ENCODE measurements at places on chromosomes 12 and 14.

DNA sequence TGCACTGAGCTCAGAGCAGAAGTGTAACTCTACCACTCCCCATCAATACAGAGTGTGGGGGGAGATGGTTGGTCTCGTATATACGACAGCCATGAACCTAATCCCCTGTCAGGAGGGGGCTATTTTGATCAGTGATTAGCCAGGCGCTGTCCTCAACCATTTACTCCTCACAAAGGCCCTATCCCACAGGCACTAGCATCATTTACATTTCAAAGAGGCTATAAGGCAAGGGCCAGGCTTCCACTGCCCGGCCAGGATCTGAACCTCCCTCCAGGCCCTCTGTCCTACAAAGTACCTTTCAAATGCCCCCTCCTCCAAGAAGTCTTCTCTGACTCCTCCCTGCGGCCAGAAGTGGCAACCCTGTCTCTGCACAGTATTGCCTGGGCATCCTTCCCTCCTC, 74.7 kb downstream of the ITPK1 start:
- no peak for DNase-seq

DNA sequence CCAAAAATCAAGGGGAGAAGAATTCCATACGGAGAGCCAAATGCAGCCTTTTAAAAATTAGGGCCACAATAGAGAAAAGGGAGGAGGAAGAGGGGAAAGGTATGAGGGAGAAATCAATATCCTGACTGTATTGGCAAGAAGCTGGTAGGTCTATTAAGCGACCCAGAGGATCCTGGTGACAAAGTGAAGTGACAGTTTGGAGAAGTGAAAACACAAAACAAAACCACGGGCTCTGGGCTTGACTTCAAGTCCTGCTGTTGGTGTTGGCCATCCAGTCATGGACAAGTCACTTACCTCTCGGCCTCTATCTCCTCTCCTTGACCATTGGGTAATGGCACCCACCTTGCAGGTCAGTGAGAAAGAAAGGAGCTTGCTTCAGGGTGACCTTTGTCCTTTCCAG, 47.0 kb upstream of the KCNA5 start:
- no peak for DNase-seq

DNA sequence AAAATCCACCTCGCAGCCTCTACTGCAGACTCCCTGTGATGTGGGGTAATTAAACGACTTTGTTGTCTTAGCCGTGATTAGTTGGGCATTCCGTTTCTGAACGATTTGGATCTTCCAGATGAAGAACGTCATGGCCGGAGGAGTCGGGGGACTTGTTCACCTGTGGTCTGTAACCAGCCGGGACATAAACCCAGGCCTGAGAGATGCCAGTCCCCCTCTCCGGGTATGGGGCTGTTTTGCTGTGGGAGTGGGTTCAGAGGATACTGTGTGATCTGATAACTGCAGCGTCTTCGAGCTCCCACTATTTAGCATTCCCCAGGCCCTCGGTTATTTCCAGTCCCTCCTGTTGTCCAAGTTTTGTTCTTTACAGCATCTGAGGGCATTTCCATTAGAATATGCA, 96.1 kb downstream of the PIWIL1 start:
- DNase-seq = no peak

- no peak for DNase-seq
Observed at GRCh38 chr12:57498571-57498970, 10.7 kb downstream of the MARS1 start.

DNA sequence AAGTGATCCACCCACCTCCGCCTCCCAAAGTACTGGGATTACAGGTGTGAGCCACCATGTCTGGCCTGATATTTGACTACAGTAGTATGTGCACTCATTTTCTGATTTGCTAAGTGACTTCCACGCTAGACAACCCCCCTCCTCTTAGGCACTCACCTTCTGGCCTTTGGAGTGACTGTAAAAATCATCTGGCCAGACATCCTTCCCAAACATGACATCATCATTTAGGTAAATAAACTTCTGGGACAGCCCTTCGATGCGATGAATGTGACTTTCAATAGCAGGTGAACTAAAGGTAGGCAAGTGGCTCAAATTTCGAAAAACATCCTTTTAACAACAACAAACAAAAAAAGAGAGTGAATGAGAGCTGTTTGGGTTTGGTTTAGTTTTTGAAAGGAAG, 30.6 kb upstream of the SYCP3 start:
- DNase-seq = no peak

DNA sequence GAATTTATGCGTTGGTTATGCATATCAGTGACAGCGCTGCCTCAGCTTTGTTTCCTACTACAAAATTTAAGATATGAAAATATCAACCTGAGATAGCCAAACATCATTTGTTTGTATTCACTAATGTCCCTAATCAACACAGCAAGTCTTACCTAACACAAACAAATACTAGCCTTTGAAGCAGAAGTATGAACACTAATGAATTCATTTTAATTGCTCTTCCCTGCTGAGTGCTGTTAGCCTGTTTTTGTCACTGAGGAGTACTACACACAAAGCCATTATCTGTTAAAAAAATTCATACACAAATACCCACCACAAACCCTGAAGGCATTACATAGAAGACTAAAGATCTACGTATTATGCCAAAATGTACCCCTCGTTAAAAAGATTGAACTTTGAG, 150.8 kb downstream of the HELB start:
- DNase-seq = no peak

DNA sequence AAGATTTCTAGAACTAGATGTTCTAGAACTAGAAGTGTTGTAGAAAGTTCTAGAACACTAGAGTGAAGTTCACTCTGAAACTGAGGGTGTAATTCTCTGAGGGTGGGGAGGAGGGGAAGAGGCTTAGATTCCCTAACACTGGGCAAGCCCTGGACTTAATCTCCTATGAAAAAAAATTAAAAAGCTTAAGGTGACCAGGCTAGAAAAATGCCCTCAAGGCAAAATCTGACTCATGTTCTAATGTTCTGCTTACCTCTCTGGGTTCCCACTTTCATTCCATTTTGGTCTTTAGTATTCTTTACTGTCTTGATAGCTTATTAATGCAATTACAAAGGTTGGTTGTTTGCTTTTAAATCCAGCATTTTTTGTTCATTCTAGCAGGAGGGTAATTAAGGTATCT, 101.5 kb downstream of the KICS2 start:
- no peak for DNase-seq

DNA sequence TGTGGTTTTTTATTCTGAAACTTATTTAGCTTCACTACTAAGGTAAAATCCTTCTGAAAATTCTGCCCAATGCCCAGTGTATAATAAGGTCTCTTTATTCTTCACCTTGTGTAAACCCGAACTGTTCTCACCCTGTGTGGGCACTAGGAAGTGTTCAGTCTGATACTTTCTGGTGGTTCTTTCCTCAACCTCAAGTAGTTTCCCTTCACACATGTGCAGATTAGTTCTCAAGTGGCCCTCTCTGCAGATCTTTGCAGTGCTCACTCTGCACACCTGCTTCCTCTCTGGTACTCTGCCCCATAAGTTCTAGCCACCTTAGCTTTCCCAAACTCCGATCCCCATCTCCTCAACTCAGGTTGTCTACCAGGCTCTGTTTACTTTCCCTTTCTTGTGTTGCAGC, 61.6 kb downstream of the RAD51B start:
- no peak for DNase-seq

DNA sequence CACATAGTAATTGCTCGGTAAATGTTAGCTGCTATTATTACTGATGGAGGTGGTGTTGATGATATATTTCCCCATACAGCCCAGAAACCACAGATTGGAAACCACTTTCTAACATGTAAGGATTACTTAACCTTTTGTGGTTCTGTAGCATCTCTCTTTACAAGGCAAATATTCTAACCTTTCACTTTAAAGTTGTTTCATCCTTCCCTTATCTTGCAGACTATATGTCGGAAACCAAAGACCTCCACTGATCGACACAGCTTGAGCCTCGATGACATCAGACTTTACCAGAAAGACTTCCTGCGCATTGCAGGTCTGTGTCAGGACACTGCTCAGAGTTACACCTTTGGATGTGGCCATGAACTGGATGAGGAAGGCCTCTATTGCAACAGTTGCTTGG, 75.8 kb downstream of the FRMD6 start:
- DNase-seq = no peak

DNA sequence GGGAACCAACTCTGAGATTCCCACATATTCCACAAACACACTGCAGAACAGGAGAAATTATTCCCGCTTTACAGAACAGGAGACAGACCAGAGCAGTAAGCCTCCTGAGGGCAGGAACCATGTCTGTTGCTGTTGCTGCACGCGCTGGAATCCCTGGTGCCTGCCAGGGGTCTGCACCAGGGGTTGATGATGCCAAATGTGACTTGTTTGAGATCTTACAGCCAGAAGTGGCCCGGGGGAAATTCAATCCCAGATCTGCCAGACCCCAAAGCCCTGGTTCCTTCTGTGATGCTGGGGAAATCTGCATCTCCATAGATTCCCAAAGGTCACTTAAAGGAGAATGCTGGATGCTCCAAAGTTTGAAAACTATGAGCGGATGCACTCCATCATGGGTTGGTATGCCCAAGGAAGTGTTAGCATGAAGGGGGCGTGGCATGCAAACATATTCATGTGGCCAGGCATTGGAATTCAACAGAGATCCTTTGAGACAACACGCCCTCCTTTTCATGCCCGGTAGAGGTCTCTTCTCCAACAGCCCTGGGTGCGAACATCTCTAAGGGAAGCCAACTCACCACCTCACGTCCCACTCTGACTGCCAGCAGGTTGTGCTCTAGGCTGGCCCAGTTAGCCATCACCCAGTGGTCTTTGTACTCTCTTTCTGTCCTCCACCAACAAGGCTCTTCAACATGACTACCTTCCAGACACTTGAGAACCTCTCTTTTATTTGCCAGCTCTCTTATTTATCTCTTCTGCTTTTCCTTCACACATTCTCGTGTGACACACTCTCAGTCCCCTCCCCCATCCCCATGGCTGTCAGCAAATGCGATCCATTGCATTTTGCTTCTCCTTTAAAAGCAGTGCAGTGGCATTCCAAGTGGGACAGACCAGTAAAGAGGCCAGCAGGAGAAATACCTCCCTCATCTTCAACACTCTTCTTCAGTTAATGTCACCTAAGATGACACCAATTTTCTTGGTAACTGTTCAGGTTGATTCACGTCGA, 131.3 kb downstream of the ZFP36L1 start:
- DNase-seq = no peak

GRCh38 chr12:90999966-91000365, 4.8 kb downstream of the EPYC start:
- no peak for DNase-seq

- no peak for DNase-seq
Observed at GRCh38 chr14:100638211-100638855, 51.1 kb upstream of the BEGAIN start.

GRCh38 chr12:30462249-30462648, 233.4 kb downstream of the IPO8 start:
- no peak for DNase-seq

DNA sequence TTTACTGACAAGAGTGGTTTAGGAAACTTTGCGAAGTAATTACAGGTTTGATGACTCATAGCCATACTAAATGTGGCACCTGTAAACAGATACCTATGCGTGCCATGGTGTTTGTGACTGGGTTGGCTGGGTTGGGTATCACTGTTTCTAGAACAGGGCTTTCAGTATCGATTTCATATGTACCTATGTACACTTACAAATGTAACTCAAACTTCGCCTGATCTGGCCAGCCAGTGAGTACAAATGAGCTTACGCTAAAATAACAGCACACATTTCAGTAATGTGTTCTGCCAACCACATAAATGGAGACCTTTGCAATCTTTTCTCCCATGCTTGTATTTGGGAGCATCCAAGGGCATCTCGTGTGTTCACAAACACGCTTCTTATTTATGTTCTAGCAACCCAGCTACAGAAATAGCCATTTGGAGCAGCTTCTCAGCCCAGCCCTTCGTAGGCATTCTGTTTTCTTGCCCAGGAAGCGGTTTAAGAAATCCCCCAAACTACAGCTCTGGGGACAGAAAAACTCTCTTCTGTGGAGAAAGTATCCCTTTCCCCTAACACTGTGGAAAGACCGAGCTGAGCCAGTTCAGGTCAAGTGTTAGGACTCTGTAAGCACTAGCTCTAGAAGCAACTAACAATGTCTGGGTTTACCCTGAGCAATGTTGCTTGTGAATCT, 42.3 kb upstream of the MDM1 start:
- DNase-seq = no peak

- DNase-seq = no peak
Observed at GRCh38 chr12:105106621-105107020, 910 bp upstream of the WASHC4 start.

GRCh38 chr12:95784915-95785314, 5.6 kb downstream of the NTN4 start:
- no peak for DNase-seq

DNA sequence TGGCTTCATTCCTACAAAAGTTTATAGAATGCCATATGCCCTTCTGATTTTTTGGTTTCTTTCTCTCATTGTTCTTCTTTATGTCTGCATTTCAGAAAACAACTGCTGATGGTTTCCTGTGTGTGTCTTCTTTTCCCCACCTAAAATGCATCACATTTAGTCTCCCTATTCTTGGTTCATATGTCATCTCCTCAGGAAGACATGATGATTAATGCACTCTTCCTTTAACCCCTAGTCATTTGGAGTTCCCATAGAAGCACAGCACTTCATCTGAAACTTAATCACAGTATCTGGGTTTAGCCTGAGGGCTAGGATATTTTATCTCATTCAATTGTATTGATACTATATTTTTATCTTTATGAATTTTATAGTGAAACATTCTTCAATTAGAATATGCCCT, 21.5 kb downstream of the GNPNAT1 start:
- no peak for DNase-seq

DNA sequence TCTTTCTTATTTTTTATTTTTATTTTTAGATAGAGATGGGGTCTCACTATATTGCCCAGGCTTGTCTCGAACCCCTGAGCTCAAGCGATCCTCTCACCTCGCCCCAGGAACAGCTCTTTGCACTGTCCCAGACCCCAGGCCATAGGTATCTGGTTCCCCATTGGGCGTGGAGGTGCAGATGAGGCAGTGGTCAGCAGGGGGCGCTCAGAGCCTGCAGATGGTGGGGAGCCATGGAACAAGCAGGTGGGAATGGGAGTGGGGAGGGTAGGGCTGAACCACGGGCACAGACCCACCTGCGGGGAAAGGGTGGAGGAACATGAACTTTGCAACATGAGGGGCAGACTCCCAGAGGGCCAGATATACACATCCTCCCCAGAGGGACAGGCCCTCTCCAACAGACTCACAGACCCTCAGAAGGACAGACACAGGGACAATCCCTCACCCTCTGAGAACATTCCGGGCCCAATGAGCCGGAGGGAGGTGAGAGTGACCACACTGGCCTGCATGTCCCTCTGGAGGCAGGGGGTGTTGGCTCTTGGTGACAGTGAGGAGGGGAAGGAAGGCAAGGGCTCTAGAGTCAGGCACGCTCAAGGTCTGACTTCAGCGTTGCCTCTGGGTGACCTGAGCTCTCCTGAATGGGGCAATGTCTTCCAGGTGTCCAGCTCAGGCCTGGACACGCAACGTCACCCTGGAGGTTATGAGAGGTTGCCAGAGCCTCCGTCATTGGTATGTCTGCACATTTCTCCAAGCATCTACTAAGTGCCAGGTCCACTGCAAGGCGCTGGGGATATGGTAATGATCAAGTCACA, 34.9 kb downstream of the KRT80 start:
- no peak for DNase-seq

Data from HS-27A (cell line).